ENCODE measurements at places on chromosomes 7 and 10.

DNA sequence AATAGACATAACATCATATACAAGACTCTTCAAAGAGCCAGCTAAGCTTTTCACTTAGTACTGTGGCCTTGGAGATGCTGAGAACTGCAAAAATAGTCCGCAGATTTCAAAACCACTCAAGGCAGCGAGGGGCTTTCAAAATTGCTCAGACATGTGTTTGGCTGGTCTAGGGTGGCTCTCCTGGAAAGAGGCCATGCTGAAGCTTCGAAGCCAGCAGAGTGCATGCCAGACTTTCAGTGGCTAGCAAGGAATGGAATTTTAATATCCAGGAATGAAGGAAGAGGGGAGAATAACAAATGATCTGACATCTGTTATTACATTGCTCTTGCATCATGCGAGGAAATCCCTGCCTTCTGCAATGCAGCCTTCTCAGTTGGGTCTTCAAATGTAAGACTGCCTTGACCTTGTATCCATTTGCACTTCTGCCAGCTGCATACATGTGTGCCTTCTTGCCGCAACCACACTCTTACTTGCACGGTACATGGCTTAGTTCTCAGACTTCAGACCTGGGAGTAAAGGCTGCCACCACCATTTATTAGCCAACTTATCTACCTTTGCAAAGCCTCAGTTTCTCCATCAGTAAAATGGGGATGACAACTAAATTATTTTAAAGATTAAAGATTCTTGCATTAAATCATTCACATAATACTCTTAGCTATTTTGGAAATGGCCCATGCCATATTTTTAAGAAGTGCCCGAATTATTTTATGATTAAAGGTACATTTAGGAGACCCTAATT, 55.9 kb downstream of the ITIH5 start:
- DNase-seq, result peak; percentile 95

GRCh38 chr7:117445206-117445605, 17.9 kb upstream of the ASZ1 start:
- no peak for DNase-seq

DNA sequence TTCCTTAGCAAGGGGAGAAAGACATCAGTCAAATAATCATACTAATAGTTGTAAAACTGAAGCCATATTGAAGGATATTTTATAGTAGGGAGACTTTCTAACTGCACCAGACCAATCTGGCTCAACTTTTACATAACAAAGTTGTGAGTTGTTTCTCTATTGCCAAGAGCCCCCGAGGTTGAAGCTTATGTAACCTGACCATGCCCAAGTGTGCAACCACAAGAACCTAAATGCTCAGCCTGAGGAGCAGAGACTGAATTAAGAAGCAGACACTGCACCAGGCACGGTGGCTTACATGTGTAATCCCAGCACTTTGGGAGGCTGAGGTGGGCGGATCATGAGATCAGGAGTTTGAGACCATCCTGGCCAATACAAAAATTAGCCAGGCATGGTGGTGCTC, 77.3 kb upstream of the ARMC3 start:
- no peak for DNase-seq

- no peak for DNase-seq
Measured at GRCh38 chr10:119644205-119644814, 6.9 kb upstream of the BAG3 start.

GRCh38 chr10:48231178-48231577, 43.3 kb downstream of the FRMPD2 start:
- DNase-seq, result no peak

GRCh38 chr7:41691286-41692190, 11.4 kb downstream of the INHBA start:
- DNase-seq, result no peak

GRCh38 chr7:135557455-135558336, at the start of gene NUP205:
NUP205 (plus strand) TSS chr7:135557917; CDS start chr7:135557945, 28 bp downstream.
- peak; percentile 80 for DNase-seq

DNA sequence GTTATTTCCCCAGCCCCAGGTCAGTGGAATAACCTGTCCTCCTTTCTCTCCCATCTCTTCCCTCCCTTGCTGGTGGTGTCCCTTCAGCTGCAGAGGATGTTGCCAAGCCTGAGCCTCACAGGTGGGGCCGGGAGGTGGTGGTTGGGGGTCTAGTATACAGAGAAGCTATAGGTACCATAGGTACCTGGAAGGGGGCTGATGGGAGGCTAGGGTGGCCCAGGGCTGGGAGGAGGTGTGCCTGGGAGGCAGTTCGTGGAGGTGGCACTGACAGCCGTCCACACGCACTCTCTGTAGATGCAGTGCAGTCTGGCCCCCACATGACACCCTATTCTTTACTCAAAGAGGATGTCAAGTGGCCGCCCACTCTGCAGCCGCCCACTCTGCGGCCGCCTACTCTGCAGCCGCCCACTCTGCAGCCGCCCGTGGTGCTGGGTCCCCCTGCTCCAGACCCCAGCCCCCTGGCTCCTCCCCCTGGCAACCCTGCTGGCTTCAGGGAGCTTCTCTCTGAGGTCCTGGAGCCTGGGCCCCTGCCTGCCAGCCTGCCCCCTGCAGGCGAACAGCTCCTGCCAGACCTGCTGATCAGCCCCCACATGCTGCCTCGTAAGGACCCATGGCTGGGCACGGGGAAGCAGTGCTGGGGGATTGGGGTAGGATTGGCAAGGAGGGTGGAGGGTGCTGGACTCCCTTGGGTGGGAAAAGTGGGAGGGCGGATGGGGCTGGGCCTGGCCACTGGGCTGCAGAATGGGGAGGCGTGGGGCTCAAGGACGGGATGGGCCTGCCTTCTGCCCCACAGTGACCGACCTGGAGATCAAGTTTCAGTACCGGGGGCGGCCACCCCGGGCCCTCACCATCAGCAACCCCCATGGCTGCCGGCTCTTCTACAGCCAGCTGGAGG, 9.5 kb downstream of the IRF5 start:
- no peak for DNase-seq

DNA sequence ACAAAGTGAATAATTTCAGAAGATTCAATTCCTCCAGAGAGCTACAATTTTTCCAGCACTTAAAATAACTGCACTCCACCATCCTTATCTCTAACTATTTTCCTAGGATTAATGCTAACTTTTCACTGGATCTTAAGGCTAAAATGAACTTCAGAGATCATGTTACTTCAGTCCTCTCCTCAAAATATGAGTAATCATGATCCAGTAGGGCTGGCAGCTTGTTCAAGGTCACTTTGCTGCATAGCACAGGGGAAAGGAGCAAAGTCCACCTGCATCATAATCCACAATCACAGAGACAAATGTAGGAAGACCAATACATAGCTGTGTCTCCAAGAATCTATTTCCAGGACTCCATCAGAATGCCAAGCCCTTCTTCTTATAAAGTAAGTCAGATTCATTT, 150.3 kb downstream of the LRRTM3 start:
- DNase-seq, result no peak

DNA sequence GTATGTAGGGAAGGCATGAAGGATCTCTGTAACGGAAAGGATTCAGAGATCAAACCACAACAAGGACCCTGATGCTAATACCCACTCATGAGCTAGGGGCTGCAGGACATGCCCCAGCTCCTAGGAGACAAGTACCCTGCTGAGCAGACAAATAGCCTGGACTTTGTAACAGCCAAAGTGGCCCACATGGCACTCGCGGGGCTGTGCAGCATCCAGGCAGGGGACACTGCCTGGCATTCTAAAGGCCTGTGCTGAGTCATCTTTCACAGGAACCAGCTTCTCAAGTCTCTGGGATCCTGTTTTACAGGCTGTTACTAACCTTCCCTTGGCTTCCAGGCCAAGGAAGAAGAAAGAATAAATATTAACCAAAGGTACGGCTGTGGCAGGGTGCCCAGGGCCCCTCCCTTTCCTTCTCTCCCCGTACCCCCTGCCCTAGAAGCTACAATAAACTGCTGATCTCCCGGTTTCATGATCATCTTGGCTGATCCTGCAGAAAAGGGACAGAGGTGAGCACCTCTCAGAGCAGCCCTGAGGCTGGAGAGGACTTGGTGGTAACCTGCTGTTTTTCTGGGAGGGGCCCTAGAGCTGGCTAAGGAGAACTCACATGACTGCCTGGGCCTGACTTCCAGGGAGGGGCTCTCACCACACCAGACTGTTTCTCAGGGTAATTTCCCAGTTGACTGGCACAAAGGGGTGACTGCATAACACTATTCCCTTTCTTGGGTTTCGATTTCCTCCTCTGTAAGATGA, 4.2 kb upstream of the RPEL1 start:
- DNase-seq, result peak; percentile 36

- peak; percentile 49 for DNase-seq
Measured at GRCh38 chr10:15202639-15203038, 34.1 kb upstream of the NMT2 start.

- no peak for DNase-seq
Measured at GRCh38 chr10:29947701-29948060, 111.7 kb downstream of the JCAD start.

DNA sequence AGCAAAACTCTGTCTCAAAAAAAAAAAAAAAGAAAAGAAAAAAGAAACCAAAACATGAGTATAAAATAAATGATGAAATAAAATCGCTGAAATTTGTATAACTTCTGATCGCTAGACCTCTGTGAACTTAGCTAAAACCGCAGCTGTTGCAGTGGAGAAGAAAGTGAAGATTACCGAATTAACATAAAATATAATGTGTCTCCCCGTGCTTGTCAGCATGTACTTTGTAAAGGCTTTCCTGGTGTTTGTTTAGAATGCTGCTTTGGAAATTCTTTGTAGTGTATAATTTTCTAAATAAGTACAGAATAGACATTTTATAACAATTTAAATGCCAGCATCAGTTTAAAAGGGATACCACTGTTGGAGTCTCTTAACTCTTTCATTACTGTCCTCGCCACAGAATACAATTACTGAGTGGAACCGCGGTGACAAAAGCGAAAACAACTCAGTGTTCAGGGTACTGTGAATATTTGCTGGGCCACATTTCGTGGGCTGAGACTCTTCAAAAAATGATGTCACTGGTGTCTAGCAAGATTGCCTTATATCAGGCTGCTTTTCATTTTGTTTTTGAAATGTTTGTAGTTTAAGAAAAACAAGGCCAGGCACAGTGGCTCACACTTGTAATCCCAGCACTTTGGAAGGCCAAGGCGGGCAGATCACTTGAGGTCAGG, 167.7 kb downstream of the NSUN6 start:
- no peak for DNase-seq

DNA sequence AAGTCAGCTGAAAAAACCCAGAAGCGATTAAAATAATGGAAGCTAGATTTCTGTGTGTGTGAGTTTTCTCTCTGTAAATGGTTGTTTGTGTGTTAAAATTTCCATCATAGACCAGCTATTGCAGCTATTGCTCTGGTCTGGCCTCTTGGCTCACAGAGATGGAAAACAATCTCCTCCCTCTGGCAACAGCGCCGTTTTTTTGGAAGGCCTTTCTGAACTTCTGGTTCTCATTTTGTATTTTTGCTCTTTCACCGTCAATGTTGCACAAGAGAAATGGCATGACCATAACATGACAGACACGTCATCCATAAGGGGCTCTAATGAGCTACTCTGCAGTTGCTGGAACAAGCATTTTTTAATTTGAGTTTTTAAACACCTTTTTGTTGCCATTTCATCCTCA, 91.0 kb downstream of the CUBN start:
- peak; percentile 80 for DNase-seq

DNA sequence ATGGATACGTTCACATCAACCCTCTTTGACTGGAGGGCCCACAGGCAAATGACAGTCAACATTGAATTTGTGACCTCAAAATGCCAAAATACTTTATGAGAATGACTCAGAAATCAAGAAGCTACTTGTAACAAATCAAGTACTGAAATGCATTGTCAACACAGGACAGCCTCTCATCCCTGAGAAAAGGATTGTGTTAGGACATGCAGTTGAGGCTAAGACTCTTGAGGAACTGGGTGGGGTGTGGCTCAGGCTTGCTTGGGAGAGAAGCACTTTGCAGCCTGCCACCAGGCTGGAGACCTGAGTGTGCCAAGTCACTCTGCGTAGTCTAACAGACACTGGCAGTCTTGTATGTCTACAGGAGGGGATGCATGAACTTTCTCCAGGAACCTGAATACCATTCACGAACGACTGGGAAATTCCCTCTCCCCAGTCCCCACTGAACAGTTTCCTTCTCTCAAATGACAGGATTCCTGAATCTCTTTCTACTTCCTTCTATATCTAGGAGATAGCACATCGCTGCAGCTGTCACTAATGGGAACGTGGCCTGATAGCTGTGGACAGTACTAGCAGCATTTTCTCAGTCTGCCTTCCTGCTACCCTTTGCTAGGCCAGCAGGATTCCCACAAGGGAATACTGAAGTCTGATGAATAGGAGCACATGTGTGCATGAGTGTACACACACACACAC, 3.3 kb upstream of the SMO start:
- DNase-seq, result peak; percentile 13

- DNase-seq, result peak; percentile 71
Measured at GRCh38 chr7:134514663-134515062, 12.7 kb upstream of the AKR1B10 start.

GRCh38 chr7:20894806-20895205, 108.1 kb upstream of the SP8 start:
- DNase-seq, result no peak

- no peak for DNase-seq
Measured at GRCh38 chr7:95101422-95101821, 194.0 kb downstream of the PPP1R9A start.

DNA sequence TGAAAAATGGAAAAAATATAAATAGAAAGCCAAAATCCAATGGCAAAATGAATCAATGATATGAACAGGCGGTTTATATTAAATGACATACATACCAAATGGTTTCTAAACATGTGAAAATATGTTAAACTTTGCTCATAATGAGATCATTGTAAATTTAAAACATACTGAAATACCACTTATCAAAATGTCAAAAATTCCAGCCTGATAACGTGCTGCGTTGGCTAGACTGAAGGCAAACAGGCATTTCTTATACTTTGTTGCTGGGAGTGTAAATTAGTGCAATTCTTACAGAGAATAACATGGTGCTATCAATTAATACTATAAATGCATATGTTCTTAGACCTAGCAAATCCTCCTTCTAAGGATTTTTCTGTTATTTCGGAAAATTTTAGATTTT, 225.8 kb upstream of the FAM3C start:
- DNase-seq, result peak; percentile 41

DNA sequence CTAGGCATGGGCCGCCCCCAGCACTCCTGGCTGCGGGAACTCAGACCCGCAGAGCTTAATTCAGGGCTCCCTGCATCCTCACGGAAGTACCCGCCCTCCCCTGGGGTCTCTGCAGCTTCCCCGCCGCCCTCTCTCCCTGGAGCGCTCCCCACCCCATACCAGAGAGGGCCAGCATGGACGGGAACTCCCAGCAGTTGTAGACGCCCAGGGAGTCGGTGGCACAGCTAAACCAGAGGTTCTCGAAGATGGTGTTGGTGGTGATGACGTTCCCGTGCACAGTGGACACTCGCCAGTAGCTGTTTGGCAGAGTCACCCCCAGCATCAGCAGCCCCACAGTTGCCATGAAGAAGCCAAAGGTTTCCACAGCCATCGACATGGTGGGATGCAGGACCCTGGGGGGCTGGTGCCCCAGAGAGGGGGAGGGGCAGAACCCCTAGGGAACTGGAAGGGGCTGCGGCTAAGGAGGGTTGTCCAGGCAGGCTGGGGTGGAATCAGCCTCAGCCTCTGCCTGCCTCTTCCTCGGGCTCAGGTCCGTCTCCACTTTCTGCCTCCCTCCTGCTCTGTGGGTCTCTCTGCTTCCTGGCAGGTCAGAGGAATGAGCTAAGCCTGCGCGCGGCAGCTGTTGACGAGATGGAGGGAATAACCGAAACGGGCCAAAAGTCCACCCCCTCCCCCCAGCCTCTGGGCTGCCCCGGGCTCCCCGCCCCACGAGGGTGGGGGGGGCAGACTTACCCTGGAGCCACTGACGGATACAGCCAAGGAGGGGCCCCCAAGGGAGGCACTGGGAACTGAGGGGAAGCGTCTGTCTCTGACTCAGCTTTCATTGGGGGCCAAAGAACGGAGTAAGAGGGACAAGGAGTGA, at the start of gene CLDN15:
TSS of gene CLDN15 (minus strand) at position 597 of the 862 bp plus-strand sequence. CDS start at position 376, 221 bp downstream.
- DNase-seq, result peak; percentile 81

Data from fibroblast of skin of right biceps (primary cell).